Stimulated activated CD4-positive, alpha-beta T cell treated with anti-CD3 and anti-CD28 coated beads, Interleukin-1b, Interleukin-23, amount 100 ng/mL, for 4 hours (primary cell): ENCODE measurements at places on chromosomes 16 and 17.

DNA sequence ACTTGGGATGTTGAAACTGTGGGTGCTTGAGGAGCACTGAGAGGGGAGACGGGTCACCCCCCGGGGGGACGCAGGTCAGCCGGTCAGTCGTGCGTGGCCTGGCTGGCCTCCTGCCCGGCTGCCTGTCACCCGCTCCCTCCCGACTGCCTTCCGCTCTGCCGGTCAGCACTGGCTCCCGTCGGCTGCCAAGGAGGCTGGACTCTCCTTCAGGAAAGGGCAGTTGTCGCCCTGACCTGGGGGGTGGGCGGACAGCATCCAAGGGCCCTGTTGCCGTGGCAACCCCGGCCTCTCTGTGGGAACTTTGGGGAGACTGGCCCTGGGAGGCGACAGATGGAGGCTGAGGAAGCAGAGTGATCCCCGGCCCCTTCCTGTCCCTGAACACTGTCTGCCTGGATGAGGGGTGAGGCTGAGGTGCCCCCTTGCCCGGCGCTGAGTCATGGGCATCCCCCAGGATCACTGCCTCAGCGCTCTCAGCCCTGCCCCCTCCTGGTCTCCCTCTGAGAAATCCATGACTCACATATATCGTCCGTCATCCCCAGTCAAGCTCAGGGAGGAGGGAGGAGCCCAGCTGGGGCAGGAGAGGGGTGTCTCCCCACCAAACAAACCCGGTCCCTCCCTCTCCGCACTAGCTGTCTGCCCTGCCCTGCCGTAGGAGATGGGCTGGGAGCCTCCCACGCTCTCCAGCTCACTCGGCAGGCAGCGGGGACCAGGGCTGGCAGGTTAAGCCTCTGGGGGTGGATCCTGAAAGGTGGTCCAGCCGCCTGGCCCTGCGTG, at the start of gene ADGRG1:
Gene ADGRG1, plus strand, starts transcription at position 623 of the 774 bp plus-strand sequence. CDS start 21,658 bp downstream, outside the sequence.
- peak; percentile 40 for DNase-seq

DNA sequence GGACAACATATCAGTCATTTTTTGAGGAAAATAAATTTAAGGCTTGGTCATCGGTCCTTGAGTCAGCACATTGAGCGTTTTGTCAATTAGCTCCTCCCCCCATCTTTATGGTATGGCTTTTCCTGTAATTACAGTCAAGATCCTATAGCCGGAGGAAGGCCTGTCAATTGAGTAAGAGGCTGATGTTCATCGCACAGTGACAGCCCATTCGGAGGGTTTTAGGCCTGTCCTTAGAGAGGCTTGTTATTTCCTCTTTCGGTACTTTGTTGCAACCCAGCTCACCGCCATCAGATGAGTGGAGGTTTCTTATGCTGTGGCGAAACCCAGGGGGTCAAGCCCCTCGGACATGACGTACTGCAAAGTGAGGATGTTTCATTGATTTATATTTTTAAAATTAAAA, 395.2 kb downstream of the WWOX start:
- DNase-seq = no peak

DNA sequence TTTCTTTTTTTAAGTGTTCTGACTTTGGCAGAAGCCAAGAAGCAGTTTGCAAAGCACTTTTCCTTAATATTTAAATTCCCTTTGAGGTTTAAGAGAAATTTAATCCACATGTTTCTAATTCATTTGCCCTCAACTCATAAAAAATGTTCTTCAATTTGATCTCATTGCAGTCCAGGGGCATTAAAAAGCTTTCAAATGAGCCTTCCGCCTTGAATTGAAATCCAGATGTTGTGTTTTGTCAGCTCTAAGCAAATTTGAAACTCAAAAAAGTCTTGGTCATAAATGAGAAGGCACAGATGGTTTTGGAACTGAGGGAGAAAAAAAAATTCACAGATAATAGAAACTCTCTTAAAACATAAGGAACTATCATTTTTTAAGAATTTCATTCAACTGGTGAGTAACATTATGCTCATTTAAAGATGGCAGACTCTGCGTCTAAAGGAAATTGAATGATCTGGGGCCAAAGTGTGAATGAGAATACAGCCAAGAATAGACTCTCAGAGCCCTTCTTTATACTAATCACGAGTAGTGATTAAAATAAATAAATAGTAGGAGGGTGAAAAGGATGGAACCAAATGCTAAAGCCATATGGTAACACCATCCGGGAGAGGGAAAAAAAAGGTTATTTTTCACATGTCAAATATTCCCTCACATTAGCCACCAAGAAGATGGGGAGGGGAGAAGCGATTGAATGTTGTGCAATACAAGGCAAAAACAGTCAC, 1304.7 kb downstream of the CDH8 start:
- DNase-seq = no peak

DNA sequence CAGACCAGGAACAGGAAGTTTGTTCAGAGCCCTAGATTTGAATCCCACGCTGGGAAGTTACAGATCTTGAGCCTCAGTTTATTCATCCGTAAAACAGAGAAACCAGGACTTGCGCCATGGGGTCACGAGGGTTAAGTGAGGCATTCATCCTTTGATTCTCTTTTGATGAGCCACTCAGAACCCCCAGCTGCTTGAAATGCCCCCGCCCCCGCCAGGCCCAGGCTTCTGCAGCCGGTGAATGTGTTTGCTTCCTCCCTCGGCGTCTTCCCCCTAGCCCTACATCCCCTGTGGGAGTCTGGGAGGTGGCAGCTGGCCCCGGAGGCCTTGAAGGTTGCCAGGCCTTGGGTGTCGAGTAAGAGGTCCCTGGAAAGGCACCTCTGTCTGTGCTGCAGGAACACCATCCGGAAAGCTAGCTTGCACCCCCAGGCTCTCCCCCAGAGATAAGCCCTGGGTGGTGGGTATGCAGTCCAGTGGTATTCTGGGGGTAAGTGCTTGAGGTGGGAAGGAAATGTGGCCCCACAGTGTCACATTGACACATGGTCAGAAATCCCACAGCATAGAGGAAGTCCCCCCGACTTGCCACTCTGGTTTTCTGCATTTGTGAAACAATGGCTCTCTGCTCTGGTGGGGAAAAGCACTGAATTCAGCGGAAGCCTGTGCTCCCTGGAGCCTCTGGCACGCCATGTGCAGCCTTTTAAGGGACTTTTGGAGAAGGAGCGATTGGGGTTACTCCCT, 14.9 kb downstream of the IRF8 start:
- no peak for DNase-seq

DNA sequence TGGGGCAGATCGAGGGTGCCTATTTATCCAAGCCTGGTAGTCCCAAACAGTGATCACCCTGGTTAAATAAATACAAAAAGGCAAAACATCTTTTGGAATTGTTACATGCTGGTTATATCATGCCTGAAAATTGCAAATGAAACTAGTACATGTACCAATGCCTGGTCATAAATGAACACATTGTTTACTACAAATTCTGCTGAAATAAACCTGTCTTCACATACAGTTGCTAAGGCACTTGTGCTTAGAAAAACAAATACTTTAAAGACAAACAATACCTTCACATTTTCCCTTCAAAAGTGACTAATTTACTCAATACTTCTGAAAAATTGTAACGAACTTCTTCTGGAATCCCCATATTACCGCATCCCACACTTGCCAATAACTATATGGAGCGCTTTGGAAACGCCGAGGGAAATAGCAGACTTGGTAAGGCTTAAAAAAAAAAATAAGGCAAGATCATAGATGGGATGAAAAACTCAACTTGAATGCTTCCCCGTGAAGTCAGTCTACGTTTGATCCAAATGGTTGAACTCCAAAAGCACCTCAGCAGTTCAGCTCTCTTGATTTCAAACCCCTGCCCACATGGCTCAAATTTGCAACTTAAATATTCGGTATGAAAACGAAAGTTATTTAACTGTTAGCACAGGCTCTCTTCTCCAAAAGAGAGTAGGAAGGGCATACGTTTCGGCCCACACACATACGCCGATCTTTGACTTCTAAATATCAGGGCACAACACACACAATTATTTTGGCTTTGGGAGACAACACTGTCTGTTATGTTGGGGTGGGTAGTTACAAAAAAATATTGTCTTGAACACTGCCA, 264.5 kb downstream of the NTN1 start:
- no peak for DNase-seq

DNA sequence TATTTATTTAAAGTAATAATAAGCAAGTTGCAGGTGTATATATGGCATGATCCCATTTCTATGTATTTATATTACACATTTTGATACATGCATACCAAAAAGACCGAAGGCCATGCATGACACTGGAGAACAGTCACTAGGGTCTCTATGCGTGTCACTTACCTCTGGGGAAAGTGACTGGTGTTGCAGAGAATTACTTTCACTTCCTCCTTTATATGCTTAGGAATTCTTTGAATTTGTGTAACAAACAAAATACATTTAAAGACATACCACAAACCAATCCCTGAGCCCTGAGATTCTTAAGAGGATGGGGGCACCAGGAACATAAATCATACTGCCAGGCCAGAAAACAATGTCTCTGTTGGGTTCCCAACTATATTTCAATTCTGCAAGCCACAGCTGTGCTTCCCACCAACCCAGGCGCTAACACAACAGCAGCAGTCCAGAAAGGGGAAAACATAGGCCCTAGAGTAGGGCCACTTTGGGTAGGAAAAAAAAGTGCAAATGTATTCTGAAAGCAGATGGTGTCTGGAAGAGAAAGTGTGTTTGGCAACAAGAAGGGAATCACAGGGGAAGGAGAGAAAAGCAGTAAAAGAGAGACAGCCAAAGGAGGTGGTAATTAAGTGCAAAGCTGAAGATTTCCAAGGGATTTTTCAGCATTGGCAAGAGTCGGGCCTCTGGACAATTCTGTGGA, 24.5 kb upstream of the HYDIN start:
- DNase-seq = no peak

DNA sequence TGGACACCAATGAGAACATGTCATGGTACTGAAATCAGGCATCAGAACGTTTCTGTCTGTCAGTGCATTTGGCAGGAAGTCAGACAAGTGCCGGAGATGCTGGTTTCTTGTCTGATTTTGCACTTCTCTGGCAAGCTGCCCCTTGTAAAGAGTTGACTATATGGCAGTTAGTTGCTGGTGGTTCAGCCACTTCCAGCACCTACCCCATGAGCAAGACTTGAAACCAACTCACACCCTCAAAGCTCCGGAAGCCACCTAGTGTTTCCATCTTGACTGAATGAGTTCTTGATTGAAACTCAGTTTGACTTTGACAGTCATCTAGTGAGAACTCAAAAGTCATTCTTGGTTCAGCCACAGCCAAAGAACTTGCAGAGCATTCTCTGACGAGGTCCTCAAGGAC, 225.1 kb downstream of the SPECC1 start:
- DNase-seq = peak; percentile 12

DNA sequence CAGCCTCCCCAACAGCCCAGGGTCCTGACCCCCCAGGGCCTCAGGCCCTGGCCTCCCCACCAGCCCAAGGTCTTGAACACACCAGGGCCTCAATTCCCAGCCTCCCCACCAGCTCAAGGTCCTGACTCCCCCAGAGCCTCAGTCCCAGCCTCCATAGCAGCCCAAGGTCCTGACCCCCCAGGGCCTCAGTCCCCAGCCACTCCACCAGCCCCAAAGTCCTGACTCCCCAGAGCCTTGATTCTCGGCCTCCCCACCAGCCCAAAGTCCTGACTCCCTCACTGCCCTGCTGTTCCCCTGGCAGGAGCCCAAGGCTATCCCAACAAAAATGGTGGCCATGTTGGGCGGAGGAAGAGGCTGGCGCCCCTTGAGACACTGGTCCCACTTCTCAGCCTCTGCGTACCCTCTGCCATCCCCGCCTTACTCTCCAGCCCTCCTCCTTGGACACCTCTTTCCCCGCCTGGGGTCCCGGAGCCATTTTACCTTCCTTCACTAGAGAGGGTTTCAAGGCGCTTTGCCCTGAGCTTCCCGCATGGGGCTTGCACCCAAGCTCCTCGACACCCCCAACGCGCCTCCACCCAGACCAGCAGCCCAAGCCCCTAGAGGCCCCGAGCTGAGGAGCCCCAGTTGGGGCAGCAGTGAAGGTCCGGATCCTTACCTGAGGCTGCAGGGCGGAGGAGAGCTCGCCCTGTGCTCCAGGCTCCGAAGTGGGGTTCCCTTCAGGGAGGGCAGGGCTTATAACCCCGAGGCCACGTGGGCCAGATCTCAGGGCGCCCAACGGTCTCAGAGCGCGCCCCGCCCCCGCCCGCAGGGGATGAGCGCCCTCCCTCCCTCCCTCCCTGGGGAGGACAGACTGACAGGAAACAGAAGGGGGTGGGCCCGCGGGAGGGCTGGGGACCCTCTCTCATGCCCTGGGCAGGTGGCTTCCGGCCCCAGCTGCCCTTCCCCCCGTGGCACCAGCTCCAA, 3.5 kb upstream of the TSPOAP1 start:
- DNase-seq = peak; percentile 95

DNA sequence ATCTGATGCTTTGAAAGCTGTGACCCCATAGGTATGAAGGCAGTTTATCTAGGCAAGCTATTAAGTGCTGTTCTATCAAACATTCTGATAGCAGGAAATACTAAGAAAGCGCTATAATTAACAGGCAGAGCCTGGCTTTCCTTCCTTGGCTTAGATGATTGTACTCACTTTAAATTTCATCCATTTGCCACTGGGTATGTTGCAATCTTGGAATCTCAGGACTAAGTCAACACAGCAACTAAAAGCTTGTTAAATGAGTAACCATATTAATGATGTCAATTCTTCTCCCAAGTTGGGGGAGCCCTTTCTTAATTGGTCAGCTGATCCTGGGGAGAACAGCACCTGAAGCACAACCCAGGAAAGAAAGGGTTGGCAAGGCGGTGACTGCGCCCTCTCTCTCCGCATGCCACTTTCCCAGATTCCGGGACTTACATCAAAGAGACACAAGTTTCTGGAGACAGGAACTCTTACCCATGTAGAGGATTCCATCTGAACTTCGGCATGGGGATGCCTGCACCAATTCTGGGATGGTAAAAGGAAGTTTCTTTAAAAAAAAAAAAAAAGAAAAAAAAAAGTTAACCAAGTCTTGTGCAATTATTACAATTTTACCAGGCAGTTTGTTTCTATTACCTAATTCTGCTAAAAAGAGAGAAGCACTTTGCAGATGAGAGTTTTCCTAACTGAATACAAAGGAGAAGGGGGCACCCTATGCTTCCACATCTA, 54.4 kb upstream of the ICAM2 start:
- no peak for DNase-seq

- DNase-seq = no peak
These were observed 129.3 kb upstream of the KCNJ16 start for GRCh38 chr17:69945698-69946185.
